Transverse colon (tissue), 4 donors: ENCODE measurements at places on chromosomes 7 and 10. TPM values are rescaled to one million over a fixed set of nuclear protein-coding genes. Genes with fewer than 3 reads are reported as not detected.

Gene CPN1
- not detected for total RNA-seq

Gene AHR
- 54.6 TPM for total RNA-seq

Gene PCDH15
- total RNA-seq = 0.48 TPM

Gene UPK3B
- total RNA-seq = 3.0 TPM

Gene CXCL12
- total RNA-seq = 18.8 TPM

Gene AKR1E2
- total RNA-seq = 3.8 TPM

Gene ACSM6
- not detected for total RNA-seq

Gene CDC14C
- not detected for total RNA-seq

Gene ADARB2
- 2.5 TPM for total RNA-seq

Gene PCLO
- total RNA-seq = 20.9 TPM

Gene CRHR2
- not detected for total RNA-seq

Gene MRC1
- total RNA-seq = 21.4 TPM

Gene KIF20B
- total RNA-seq = 3.2 TPM

Gene HOXA11
- 21.3 TPM for total RNA-seq

Gene WNT8B
- not detected for total RNA-seq

Gene ACHE
- total RNA-seq = 29.9 TPM

Gene MARVELD1
- 5.6 TPM for total RNA-seq

Gene ZNF716
- total RNA-seq = not detected

Gene RELN
- 1.5 TPM for total RNA-seq

Gene EBF3
- 1.1 TPM for total RNA-seq

Gene PLXDC2
- 13.9 TPM for total RNA-seq

Gene GSDME
- not detected for total RNA-seq

Gene OR2A1
- not detected for total RNA-seq

Gene RHOBTB1
- total RNA-seq = 13.1 TPM

Gene MYO1G
- total RNA-seq = 8.3 TPM

Gene MSMB
- not detected for total RNA-seq

Gene EPHB4
- total RNA-seq = 29.7 TPM

Gene RTKN2
- total RNA-seq = under 0.01 TPM

Gene ARL4A
- 135 TPM for total RNA-seq

Gene FAM25A
- total RNA-seq = not detected

Gene GJD4
- not detected for total RNA-seq

Gene SLC26A5
- not detected for total RNA-seq

Gene SCIN
- 125 TPM for total RNA-seq

Gene C7orf33
- not detected for total RNA-seq

Gene HOGA1
- not detected for total RNA-seq

Gene LRIT2
- total RNA-seq = not detected

Gene UPF2
- 22.1 TPM for total RNA-seq

Gene SPDYE6
- not detected for total RNA-seq

Gene ZNF425
- total RNA-seq = 1.8 TPM

Gene SLC26A3
- total RNA-seq = 296 TPM

Gene PRRT4
- total RNA-seq = 0.16 TPM

Gene MOGAT3
- 56.9 TPM for total RNA-seq

Gene CTNNA3
- 0.75 TPM for total RNA-seq

Gene TMEM213
- not detected for total RNA-seq

Gene SYT15B
- total RNA-seq = not detected

Gene NKX6-2
- total RNA-seq = not detected
